Glutamatergic neuron (in vitro differentiated cells): ENCODE measurements at places on chromosomes 2 and 18. TPM values are rescaled to one million over a fixed set of nuclear protein-coding genes. Genes with fewer than 3 reads are reported as not detected.

UCN gene
- total RNA-seq: 1.9 TPM

SLC4A5 gene
- 8.2 TPM for total RNA-seq

PSMA8 gene
- not detected for total RNA-seq

ZNF2 gene
- total RNA-seq: 3.3 TPM

- no peak for DNase-seq
Observed at GRCh38 chr2:200861617-200862155, 2.8 kb downstream of the CLK1 start.

- DNase-seq: no peak
Observed at GRCh38 chr18:2974731-2975130, 38.2 kb downstream of the LPIN2 start.
